HFFc6 (cell line): ENCODE measurements at places on chromosomes 5 and 9.
A peak's percentile ranks its signal among the peaks of the same experiment; 100 is the strongest.

GRCh38 chr5:36239370-36240293 lies 2.1 kb downstream of the NADK2 start:
- no peaks in the 10 kb centered on the region; the same call in 1 of the 2 replicates for H3K27me3 ChIP-seq
- no peaks in the 10 kb centered on the region for H3K36me3 ChIP-seq
- no peak for DNase-seq
- peaks cover 57% of the 10 kb centered on the region for H3K4me1 ChIP-seq
- H3K27ac ChIP-seq, result peak overlapping the region; percentile 85

- DNase-seq, result no peak
- H3K27me3 ChIP-seq, result no peaks in the 10 kb centered on the region; the same call in 1 of the 2 replicates
- H3K27ac ChIP-seq, result no peak overlapping the region
- no peaks in the 10 kb centered on the region for H3K4me1 ChIP-seq
- no peak overlapping the region for H3K4me3 ChIP-seq
- no peaks in the 10 kb centered on the region for H3K36me3 ChIP-seq
Observed at GRCh38 chr5:100691548-100691947, 156.4 kb downstream of the FAM174A start.

DNA sequence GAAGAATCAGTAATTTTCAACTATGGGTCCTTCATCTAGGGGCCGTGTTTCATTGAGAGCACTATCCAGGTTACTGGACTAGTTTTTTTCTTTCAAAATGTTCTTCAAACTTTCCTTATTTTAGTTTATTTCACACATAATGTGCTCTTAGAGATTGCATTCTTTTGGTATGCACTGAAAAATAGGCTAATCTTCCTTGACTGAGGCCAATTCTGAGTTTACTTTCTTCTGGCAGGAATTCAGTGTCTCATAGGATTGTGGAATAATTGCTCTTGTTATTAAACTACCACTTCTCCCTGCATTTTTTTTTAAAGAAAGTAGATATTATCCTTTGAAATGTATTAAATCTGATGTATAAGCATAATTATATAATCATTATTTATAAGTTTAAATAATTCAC lies 624.5 kb downstream of the RAB3C start:
- DNase-seq, result no peak
- H3K27ac ChIP-seq, result no peak overlapping the region
- no peaks in the 10 kb centered on the region for H3K36me3 ChIP-seq
- no peak overlapping the region for H3K4me3 ChIP-seq

DNA sequence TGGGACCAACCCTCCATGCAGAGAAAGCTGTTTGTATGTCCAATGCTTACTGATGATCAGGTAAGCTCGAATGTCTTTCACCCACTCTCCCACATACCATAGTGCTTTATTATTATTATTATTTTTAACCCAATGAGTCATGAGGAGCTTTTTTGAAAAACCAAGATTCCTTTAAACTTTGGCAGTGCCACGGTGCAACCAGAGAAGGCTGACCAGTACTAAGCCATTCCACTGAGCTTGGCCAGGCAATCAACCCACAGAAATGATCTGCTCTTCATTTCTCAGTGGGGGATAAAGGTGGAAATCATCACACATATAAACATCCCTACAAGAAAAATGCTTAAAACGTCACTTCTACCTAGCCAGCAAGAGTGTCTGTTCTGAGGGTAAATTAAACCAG lies 35.5 kb downstream of the JAKMIP2 start:
- no peaks in the 10 kb centered on the region; the same call in 1 of the 2 replicates for H3K27me3 ChIP-seq
- H3K27ac ChIP-seq, result no peak overlapping the region
- no peaks in the 10 kb centered on the region for H3K4me1 ChIP-seq

- H3K36me3 ChIP-seq, result no peaks in the 10 kb centered on the region
Observed at GRCh38 chr5:99104538-99105132, 175.8 kb upstream of the CHD1 start.

DNA sequence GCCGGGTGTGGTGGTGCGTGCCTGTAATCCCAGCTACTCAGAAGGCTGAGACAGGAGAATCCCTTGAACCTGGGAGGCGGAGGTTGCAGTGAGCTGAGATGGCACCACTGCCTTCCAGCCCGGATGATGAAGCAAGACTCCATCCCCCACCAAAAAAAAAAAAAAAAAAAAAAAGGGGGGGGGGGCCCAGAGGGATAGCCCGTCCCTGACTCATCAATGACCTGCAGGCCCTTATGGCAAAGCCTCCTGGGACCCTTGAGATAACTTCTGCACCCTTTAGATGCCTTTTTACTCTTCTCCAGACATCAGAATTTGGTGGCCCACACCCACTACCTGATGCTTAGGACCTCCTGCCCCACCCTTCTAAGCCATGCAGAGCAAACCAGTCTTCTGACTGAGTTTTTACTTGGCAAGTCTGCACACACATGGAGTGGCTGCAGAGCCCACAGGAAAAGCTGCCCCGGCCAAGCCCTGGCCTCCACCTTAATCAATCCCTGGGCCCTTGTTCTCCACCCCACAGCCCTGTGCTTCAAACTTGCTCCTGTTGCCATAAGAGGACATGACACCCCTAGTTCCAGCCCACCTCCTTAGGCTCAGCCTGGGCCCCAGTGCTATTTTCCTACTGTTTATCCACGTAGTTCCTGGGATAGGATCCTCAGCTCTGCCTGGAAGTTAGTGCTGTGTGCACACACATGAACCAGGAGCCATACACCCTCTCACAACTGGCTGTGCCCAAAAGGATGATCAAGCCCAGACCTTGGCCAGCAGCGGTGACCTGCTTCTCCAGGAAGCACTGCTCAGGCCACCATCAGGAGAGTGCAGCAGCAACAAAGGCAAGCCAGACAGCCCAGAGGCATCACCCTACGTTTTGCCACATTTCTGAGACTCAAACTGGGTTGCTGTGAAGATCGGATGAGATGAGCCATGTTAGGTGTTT lies 5.1 kb downstream of the MGAT1 start:
- DNase-seq, result no peak
- H3K27me3 ChIP-seq, result no peaks in the 10 kb centered on the region
- peaks cover 49% of the 10 kb centered on the region for H3K36me3 ChIP-seq
- peak overlapping the region; percentile 100 for H3K4me3 ChIP-seq
- peak overlapping the region; percentile 96 for H3K27ac ChIP-seq
- H3K4me1 ChIP-seq, result peaks cover 73% of the 10 kb centered on the region

DNA sequence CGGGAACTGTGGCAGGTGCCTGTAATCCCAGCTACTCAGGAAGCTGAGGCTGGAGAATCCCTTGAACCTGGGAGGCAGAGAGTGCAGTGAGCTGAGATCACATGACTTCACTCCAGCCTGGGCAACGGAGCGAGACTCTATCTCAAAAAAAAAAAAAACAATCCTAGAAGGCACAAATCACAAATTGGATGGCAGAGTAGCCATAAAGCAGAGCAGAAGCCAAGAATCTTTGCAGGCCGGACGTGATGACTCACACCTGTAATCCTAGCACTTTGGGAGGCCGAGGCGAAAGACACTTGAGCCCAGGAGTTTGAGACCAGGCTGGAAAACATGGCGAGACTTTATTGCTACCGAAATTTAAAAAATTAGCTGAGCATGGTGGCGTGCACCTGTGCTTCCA lies 9.2 kb upstream of the FUBP3 start:
- peaks cover 7% of the 10 kb centered on the region for H3K4me1 ChIP-seq
- peak; percentile 22 for DNase-seq
- H3K36me3 ChIP-seq, result no peaks in the 10 kb centered on the region
- no peak overlapping the region for H3K4me3 ChIP-seq

DNA sequence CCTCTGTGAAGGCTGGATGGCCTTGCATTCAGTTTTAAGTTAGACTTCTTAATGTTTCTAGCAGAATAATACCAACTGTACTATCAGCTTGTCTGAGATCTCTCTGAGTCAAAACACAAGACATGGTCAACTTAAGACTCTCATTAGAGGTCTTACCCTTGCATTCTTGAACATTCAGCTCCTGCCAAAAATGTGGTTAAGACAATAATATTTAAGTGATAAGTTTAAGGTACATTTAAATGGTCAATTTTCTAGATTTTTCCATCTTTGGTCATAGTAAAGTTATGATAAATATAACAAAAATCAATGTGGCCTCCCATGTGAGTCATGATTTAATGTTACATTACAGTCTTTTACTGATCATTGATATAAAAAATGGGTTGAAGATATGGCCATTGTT lies 75.0 kb downstream of the NR2F1 start:
- H3K27me3 ChIP-seq, result no peaks in the 10 kb centered on the region
- H3K27ac ChIP-seq, result no peak overlapping the region
- DNase-seq, result no peak
- peaks cover 14% of the 10 kb centered on the region for H3K4me1 ChIP-seq
- H3K4me3 ChIP-seq, result no peak overlapping the region
- H3K36me3 ChIP-seq, result no peaks in the 10 kb centered on the region

- peak overlapping the region; percentile 23; the same call in 1 of the 2 replicates for H3K4me3 ChIP-seq
- H3K36me3 ChIP-seq, result peaks cover 9% of the 10 kb centered on the region
- H3K4me1 ChIP-seq, result peaks cover 75% of the 10 kb centered on the region
- DNase-seq, result peak; percentile 46
- H3K27ac ChIP-seq, result peak overlapping the region; percentile 72
Observed at GRCh38 chr9:69178583-69179011, 4.5 kb downstream of the TJP2 start.

DNA sequence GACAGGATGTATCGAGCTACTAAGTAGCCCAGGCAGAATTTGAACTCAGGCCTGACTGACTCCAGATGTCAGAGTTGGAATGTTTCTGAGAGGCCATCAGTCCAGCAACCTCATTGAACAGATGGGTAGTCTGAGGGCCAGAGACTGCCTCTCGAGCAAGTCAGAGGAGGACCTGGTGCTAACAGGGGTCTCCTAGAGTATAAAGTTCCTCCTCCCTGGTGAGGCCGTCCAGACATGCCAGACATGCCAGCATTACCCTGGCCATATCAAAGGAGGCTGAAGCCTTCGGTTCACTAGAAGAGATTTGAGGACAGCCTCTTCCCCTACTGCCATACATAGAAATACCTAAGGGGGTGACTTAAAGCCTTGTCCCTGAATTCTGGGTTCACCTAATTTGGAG lies 81.2 kb downstream of the ZNF618 start:
- peaks cover 85% of the 10 kb centered on the region for H3K4me1 ChIP-seq
- H3K4me3 ChIP-seq, result peak overlapping the region; percentile 67
- peaks cover 5% of the 10 kb centered on the region; the same call in 1 of the 2 replicates for H3K36me3 ChIP-seq
- H3K27me3 ChIP-seq, result no peaks in the 10 kb centered on the region; the same call in 1 of the 2 replicates

- H3K4me1 ChIP-seq, result no peaks in the 10 kb centered on the region
- no peak overlapping the region for H3K4me3 ChIP-seq
- peaks cover 6% of the 10 kb centered on the region for H3K27me3 ChIP-seq
- no peak overlapping the region for H3K27ac ChIP-seq
- H3K36me3 ChIP-seq, result no peaks in the 10 kb centered on the region
Observed at GRCh38 chr5:160520609-160521391, 99.1 kb downstream of the PTTG1 start.

GRCh38 chr5:95641741-95642220 lies 4.8 kb upstream of the RFESD start:
- DNase-seq, result peak; percentile 52
- no peak overlapping the region for H3K4me3 ChIP-seq
- no peaks in the 10 kb centered on the region for H3K36me3 ChIP-seq
- peaks cover 38% of the 10 kb centered on the region for H3K4me1 ChIP-seq

- no peaks in the 10 kb centered on the region; the same call in 1 of the 2 replicates for H3K36me3 ChIP-seq
- no peak for DNase-seq
- no peak overlapping the region for H3K27ac ChIP-seq
- peaks cover 3% of the 10 kb centered on the region for H3K27me3 ChIP-seq
Observed at GRCh38 chr5:74187757-74188156, 452.8 kb downstream of the ENC1 start.

DNA sequence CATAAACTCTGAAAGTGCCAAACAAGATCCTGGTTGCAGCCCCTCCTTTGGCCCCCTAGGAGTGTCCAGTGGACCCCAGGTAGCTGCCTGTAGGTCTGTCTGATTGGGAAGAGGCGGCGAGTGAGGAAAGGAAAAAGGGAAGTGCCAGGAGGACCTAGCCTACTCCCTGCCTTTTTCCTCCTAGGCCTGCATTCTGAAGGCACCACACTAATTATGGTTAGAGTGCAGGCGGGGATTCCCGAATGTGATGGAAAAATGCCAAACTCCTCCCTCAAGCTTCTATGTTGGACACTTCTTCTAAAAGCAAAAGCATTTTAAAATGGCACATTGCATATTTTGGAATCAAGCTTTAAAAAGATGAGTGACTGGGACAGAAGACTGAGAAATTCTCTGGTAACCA lies 83.2 kb upstream of the SMIM15 start:
- DNase-seq, result no peak
- peaks cover 5% of the 10 kb centered on the region for H3K27me3 ChIP-seq
- H3K4me1 ChIP-seq, result peaks cover 7% of the 10 kb centered on the region; the same call in 1 of the 2 replicates
- H3K4me3 ChIP-seq, result no peak overlapping the region

GRCh38 chr5:103474677-103475076 lies 87.9 kb downstream of the NUDT12 start:
- no peaks in the 10 kb centered on the region for H3K36me3 ChIP-seq
- H3K27ac ChIP-seq, result peak overlapping the region; percentile 62
- H3K27me3 ChIP-seq, result peaks cover 2% of the 10 kb centered on the region; the same call in 1 of the 2 replicates
- peak; percentile 29 for DNase-seq
- H3K4me3 ChIP-seq, result no peak overlapping the region

- H3K36me3 ChIP-seq, result 0 out of 2 replicates have a peak, but pooled peaks cover 4% of the 10 kb centered on the region
- H3K27ac ChIP-seq, result peak overlapping the region; percentile 98
- peaks cover 70% of the 10 kb centered on the region for H3K4me1 ChIP-seq
Observed at GRCh38 chr9:124286292-124286931, 28.7 kb downstream of the NEK6 start.

- peaks cover 25% of the 10 kb centered on the region for H3K4me1 ChIP-seq
- no peak for DNase-seq
- no peak overlapping the region for H3K27ac ChIP-seq
- no peaks in the 10 kb centered on the region for H3K36me3 ChIP-seq
Observed at GRCh38 chr9:87698069-87698809, 27.7 kb upstream of the CTSL start.

GRCh38 chr9:117733465-117733864 lies 29.3 kb downstream of the TLR4 start:
- H3K4me1 ChIP-seq, result peaks cover 21% of the 10 kb centered on the region; the same call in 1 of the 2 replicates
- H3K36me3 ChIP-seq, result no peaks in the 10 kb centered on the region
- no peak overlapping the region for H3K4me3 ChIP-seq
- peak overlapping the region; percentile 5; the same call in 1 of the 2 replicates for H3K27ac ChIP-seq
